Fibroblast of skin of left quadriceps (primary cell): ENCODE measurements at places on chromosomes 13 and 19.

DNA sequence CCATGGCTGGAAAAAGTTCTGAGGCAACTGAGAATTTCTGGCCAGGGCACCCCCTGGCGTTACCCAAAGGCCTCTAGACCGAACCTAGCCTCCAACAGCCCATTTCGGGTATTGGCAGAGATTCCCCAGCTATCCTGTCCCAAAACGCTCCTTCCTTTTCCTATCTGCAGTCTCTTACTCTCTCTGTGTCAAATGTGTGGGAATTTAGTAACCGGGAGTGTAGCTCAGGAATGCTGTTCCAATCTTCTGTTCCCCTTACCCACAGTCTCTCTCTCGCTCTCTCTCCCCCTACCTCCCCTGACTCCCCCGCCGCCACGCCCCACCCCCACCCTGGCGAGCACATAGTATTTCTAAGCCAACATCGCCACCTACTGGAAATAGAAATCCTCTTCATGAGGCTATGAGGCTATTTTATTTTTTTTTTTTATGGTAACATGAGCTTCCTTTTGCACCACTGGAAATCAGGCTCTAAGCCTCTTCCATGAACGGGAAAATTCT is 27.0 kb downstream of the OXGR1 start:
- no peak for DNase-seq

GRCh38 chr19:32750441-32751055 is 31.0 kb downstream of the TDRD12 start:
- no peak for DNase-seq

GRCh38 chr13:50809133-50810090 is 34.1 kb downstream of the DLEU7 start:
- no peak for DNase-seq

GRCh38 chr13:27147530-27148170 is 24.0 kb downstream of the USP12 start:
- no peak for DNase-seq

- DNase-seq = peak; percentile 65
Observed at GRCh38 chr13:100131863-100132574, 43.1 kb downstream of the PCCA start.

DNA sequence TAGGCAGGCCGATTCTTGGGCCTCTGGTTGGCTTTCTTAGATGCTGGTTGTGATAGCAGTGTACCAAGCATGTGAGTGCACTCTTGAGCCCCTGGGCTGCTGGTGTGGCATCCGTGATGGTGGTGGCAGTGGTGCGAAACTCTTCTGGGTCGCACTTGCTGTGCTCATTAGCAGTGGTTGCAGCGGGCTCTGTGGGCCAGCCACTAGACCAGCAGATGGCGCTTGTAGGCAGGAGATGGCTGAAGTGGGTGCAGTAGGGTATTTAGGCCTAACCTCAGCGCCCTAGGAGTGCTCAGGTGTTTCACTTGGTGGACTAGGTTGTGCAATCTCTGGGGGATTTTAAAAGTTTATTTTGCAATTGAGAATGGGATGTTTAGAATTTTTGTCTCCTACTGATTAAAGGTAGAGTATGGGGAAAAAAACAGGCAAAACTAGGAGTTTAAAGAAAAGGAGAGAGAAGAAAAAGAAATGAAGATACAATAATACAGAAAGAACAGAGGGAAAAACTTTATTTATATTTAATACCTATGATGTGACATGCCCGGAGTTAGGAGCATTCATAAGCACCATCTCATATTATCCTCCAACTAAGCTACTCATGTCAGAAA is 4.3 kb upstream of the ZNF17 start:
- no peak for DNase-seq

DNA sequence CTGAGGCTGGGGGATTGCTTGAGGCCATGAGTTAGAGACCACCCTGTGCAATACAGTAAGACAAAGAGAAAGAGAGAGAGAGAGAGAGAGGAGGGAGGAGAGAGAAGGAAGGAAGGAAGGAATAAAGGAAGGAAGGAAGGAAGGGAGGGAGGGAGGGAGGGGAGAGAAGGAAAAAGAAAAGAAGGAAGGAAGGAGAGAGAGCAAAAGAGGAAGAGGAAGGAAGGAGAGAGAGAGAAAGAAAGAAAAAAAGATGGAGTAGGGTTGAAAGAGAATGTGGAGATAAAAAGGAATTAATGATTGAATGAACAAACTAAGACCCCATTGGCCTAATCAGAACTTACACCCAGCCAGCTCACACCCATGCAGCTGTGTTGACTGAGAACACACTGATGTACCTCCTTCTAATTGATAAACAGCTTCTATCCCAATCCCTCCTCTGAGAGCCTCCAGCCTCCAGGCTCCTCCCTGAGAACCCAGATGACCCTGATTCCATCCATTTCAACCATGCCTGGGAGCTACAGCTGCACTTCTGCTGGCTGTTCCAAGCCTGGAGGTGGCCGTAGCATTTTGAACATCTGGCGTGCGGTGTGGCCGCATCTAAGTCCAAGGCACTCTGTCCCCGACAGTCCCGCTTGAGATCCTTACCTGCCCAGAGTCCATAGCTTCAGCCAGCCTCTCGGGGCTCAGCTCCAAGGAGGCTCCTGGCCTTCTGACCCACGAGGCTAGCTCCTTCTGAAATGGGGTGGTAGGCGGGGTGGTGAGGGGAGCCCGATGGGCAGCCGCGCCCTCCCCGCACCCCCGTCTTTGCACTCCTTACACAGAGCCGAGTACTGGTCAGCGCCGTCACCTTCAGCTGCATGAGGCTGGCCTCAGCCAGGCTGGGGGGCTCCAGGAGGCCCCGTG is 1.1 kb downstream of the PRODH2 start:
- DNase-seq = no peak

- DNase-seq = no peak
Observed at GRCh38 chr19:30226464-30227011, 145.6 kb upstream of the ZNF536 start.

- no peak for DNase-seq
Observed at GRCh38 chr13:82829040-82829439, 1053.2 kb downstream of the SLITRK1 start.

- DNase-seq = no peak
Observed at GRCh38 chr13:84443463-84443862, 561.2 kb upstream of the SLITRK1 start.

DNA sequence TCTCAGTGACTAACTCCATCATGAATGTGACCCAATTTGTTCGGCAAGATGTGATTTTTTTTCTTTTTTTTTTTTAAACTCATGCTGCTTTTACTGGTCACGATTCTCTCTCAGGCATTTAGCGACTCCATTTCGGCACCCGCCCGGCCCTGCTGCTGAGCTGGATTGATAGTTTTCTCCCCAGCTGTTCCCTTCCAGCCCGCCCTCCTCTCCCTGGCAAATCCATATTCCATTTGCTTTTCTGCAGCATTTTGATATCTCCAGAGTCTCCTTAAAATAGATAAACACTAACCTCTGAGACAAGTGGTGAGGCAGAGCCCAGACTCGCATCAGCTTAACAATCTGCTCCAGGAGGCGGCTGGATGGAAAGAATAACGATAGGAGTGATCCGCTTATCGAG is 55.5 kb upstream of the KATNAL1 start:
- no peak for DNase-seq
